Small intestine (tissue), 16 donors: ENCODE measurements at places on chromosomes 2 and 18. TPM values are rescaled to one million over a fixed set of nuclear protein-coding genes. Genes with fewer than 3 reads are reported as not detected.
A peak's percentile ranks its signal among the peaks of the same experiment; 100 is the strongest.

Gene CNDP1
- 0.13 TPM for polyA plus RNA-seq

GRCh38 chr2:202148515-202149154, 75.6 kb downstream of the KIAA2012 start:
- DNase-seq, result no peak

Gene TCF7L1
- 1.9 TPM for polyA plus RNA-seq

DNA sequence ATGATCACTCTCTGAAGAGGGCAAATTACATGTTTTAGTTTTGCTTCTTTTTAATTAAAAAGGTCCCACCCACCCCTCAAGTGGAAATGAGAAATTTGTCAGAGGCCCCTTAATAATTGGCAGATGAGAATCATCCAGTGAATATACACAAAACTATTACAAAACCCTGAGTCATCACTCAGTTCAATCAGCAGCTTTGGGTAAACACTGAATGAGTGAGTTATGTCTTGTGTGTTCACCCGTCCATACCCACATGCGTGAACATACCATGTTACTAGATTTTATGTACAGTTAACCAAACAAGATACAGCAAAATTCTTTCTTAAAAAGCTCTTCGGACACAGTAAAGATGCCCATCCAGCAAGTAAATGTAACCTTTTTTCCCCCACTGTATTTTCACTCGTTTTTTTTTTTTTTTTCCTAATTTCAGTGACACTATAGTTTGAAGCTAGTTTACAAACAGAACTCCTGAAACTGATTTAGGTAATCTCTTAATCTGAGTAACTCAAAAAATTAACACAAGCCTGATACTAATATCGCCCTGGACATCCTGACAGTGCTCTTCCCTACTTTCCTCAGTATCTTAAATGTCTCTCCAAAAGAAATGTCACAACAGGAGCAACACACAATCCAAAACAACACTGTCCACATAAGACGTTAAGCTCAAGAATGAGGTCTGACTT, 1.4 kb downstream of the PSME4 start:
- DNase-seq, result peak; percentile 74
